ENCODE measurements at places on chromosomes 2 and 18.

GRCh38 chr2:203122317-203122986 lies 107.8 kb downstream of the NBEAL1 start:
- DNase-seq = no peak

DNA sequence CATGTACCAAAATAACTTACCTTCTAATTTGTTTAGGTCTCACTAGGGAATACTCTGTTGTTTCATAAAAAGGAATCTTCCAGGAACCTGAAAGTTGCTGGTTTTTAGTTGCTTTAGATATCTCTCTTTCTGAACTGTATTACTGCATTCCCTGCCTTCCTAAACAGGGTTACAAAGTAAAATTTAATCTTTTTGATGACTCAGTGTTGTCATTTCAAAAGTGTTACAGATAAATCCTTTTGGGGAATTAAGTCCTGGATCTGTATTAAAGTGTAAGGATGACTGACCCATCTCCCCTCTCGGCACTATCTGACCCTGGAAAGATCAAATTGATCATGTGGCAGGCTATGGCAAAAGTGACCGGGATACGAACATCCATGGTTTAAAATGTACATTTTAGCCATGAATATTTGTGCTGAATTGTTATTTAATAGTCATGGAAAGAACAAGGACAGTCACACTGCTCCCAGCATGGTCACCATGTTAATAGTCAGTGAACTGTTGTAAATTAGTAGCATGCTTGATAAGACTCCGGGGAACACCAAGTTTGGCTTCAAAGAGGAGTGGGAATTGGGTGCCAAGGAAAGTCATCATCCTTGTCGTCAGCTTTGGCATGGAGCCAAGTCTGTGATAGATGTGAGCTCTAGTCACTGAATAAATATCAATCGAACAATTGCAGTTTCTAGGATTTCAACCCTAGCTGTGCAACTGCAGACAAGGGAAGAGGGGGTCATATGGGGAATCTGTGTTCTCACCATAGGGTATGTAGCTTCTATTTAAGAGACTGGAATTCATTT lies 4.2 kb downstream of the PLEKHA3 start:
- DNase-seq = no peak

DNA sequence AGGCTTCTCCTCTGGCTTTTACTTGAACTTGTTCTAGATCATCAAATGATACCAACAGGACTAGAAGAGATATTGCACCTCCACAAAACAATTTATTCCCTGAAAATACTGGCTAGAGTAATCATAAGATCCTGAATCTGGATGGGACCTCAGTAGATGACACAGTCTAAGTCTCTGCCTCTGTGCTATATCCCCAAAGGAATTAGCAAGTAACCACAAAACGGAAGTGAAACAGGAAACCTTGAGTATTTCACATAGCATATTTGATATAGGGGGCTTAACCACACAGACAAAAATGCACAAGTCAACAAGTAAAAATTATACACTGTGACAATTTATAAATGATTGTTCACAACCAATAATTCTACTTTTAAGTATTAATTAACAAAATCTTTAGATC lies 456.9 kb upstream of the TNP1 start:
- DNase-seq = no peak

- DNase-seq = no peak
Observed at GRCh38 chr18:37383846-37384595, 181.6 kb downstream of the CELF4 start.

DNA sequence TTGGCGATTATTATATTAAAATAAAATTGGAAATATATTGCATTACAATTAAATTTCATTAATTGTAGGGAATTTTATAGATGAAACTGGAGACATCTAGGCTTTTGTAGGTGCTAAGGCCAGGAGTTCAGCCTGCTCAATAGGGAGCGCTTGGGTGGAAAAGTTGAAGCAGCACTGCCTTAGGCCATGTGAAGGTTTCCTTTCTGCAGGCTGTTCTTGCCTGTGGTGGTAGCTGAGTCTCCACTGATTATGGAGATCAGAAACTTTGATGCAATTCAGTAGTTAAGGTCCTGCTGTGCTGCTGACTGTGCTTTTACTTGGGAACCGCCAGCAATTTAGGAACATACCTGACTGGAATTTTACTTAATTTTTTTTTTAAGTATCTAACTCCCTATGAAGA lies 179.9 kb upstream of the BOD1L2 start:
- DNase-seq = no peak

- no peak for DNase-seq
Observed at GRCh38 chr18:31451625-31452024, 4.1 kb downstream of the DSG3 start.

DNA sequence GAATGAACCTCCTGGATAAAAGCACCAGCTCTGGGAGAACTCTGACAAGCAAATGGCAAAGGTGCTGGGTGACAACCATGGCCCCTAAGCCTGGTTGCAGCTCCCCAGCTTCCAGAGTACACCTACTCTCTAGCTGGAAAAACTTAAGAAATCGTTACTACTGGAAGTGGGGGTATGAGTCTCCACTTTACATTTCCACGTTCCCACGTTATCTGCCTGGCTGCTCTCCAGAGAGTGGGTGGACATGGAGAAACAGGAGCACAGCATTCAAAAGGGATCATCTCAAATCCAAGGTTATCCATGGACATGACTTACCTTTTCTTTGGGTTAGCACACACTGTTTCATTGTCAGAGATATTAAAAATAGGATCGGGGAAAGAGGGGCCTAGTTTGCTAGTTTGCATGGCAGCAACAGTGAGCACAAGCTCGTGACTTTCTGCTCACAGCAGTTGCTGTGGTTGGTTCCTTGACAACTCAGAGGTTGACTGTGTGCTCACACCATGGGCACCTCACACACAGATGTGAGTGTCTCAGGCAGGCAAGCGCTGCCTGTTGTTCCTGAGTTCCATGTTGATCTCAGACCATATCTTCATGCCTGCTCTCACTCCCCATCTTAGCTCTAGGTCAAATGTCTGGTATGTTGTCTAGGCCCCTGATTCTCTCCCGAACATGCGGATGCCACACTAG lies 32.5 kb downstream of the PTPN18 start:
- DNase-seq = no peak

DNA sequence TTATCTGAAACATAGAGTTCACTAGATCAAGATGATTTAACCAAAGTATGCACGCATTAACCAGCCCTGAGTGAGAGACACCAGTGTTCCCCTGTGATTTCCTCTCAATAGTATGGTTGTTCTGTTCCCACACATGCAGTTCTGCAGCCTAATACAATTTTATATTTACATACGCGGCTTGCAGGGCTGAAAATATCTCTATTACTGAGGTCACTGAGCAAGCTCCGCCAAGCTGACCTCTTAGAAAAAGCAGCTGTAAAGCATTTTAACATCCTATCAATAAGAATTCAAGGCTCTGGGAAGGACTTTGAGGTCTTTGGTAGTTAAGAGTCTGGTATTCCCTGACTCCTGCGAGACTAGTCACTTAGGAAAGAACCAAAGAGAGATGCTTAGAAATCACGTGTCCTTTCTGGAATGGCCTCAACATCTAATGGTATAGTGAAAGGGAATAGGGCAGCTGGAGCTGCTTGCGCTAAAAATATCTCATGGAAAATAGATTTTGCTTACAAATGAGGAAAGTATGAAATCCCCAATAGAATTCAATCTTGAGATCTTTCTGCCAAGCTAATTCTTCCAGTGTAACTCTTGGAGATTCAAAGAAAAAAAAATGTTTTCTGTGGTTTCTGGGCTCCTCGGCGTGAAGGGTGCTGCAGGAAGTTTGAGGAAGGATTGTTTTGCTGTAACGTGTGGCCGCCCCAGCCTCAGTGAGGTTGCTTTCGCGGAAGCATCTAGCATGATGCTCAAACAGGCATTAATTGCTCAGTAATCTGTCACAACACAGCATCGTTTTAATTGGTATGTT lies 59.2 kb downstream of the DOCK10 start:
- peak; percentile 74 for DNase-seq

DNA sequence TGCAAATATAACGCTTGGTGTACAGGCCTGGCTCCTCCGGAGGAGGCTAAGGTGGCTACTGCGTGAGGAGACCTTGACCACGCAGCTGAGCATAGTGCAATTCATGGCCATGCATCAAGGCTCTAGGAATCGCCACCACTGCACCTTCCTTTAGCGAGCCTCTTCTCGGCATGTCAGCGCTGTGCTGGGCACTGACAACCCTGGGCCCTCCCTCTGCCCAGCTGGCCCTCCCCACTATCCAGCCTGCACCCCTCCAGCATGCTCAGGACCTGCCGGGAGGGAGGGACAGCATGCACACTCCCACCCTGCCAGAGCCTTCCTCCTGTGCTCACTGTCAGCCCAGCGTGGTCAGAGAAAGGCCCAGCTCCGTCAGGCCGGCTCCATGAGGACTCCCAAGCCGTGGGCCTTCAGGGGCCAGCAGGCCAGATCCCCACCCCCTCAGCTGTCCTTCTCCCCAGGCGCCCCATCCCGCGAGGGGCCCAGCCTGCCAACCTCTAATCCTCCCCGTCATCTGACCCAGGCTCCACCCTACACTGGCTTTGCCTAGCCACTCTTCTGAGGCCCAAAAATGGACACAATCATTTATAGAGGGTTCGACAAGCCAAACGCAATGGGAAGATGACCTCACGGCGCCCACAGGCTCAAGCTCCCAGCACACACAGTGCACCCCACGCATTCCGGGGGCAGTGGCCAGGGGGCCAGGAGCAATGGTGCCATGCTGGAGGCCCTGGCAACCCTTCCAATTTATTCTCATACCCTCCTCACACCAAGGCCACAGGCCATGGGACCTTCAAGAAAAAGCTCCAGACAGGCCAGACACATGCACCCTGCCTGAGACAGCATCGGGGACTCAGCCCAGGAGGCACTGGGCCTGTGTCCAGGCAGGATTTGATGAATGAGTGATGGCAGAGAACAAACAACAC lies 3.5 kb downstream of the BIN1 start:
- DNase-seq = peak; percentile 52

DNA sequence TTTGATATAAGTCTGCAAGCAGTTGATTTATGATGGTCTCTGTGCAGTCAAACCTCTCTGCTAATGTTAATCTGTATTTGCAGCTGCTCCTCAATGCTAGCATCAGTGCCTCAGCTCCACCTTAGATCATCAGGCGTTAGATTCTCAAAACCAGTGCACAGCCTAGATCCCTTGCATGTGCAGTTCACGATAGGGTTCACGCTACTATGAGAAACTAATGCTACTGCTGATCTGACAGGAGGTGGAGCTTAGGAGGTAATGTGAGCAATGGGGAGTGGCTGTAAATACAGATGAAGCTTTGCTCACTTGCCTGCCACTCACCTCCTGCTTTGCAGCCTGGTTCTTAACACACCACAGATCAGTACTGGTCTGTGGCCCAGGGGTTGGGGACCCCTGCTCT lies 18.4 kb downstream of the RBKS start:
- DNase-seq = no peak

DNA sequence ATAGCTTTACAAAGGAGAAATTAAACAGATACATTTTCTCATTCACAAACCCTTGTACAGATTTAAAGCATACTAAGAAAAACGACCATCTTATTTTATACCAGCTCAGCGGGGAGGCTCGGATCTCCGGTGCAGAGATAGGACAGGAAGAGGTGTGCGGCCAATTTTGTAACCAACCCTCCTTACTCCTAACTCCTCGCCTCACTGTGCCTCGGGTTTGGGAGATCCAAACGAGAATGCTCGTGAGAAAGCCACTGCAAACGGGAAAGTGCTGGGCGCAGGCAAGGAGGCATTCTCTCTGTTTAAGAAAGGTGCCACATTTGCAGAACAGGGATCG lies 1.2 kb downstream of the KDSR start:
- no peak for DNase-seq

- DNase-seq = no peak
Observed at GRCh38 chr2:127107622-127107999, 657 bp upstream of the BIN1 start.

DNA sequence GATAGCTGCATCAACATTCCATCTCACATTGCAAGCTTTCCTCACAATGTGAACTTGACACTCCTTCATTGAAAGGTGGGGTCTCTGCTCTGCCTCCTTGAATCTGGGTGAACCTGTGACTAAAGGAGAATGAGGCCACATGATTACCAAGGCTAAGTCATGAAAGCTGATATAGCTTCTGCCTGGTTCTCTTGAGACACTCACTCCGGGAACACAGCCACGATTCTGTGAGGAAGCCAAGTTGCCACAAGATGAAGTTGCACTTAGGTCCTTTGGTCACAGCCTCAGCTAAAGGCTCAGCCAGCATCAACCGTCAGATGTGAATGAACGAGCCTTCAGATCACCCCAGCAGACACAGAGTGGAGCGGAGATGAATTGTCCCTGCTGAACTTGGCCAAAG lies 94.7 kb upstream of the FAM136A start:
- DNase-seq = no peak

GRCh38 chr18:74153377-74153776 lies 5.1 kb downstream of the TIMM21 start:
- DNase-seq = no peak

DNA sequence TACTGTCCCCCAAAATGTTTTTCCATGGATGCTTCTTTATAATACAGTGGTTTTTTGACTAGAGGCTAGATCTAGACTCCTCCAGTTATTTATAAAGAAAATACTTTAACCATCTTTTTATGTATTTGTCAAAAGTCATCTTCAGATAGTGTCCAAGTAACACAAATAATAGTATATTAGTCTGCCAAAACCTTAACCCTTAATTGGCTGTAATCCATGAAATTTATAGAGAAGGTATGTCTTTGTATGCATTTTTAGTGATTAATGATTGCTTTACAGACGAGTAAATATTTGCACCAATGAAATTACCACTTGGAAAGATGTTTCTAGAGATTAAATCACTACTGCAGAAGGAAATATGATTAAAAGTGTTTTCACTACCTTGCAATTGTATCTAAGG lies 451.8 kb upstream of the NRXN1 start:
- no peak for DNase-seq

- no peak for DNase-seq
Observed at GRCh38 chr2:38815936-38816335, 37.9 kb downstream of the GEMIN6 start.

DNA sequence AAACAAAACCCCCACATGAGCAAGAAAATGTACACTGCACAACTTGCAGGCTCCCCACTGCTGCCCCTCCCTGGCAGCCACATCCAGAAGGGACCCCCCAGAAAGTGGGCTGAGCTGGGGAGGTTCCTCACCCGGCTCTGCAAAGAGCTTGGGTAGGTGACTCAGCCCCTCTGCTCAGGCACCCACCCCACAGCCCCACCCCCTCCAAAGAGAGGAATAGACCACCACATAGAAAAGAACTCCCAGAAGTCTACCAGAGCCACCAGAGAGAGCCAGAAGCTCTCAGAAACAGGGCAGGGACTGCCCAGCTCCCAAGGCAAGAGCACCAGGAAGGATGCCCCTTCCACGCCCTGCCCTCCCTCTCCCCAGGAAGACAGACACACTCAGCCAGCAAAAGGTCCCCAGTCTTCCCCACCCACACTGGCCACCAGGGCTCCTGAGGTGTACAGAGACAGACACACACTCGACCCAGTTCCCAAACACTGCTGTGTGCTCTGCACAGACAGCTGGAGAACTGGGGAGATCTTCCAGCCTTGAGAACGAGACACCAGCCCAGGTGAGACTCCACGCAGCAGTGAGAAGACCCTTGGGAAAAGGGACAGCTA lies 28.2 kb downstream of the BIN1 start:
- DNase-seq = no peak
